ENCODE measurements at places on chromosomes 7 and 10.

DNA sequence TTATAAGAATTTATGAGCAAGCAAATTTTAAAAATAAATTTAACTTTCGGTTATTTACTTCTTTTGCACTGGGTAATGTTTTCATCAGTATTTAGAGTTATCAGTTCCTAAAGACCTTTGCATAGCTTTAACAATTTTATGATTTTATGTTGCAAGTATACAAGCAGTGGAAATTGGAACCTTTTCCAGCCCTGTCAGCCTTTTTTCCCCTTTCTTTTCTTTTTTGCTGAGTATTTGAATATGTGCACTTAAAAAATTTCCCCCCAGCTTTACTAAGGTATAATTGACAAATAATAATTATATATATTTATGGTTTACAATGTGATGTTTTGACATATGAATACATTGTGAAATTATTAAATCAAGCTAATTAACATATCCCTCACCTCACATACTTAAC is 62.6 kb downstream of the MKLN1 start:
- DNase-seq = no peak

DNA sequence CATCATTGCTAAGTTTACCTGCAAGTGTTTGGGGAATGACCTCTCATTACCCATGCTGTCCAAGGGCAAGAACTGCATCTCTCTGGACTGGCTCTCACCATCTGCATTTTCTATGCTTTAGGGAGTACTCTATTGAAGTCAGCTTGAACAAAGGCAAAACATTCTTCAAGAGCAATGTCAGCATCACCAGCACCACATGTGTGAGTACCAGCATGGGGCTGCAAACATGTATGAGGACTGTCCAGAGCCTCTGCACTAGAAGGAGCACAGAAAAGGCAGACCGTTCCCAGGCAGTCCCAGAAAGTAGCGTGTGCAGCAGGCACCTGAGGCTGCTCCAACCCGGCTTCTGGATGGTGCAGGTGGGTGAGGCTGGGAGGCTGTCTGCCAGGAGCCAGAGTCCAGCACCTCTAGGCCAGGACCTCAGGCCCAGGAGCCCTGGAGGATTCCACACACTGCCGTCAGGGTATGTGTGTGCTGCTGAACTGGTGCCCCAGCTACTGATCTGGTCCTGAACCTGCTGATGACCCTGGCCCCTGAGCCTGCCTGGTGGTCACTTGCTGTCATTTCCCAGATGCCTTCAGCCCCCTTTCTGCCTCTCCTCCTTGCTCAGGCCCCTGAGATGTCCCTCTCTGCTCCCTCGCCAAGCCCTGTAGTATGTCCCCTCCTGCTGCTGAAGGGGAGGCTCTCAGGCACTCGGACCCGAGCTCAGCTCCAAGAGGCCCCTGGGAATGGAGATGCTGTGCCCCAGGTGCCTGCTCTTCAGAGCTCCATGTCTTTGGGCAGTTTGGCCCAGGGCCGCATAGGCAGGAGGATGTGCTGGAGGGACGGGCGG is 20.7 kb downstream of the ANTXRL start:
- no peak for DNase-seq

DNA sequence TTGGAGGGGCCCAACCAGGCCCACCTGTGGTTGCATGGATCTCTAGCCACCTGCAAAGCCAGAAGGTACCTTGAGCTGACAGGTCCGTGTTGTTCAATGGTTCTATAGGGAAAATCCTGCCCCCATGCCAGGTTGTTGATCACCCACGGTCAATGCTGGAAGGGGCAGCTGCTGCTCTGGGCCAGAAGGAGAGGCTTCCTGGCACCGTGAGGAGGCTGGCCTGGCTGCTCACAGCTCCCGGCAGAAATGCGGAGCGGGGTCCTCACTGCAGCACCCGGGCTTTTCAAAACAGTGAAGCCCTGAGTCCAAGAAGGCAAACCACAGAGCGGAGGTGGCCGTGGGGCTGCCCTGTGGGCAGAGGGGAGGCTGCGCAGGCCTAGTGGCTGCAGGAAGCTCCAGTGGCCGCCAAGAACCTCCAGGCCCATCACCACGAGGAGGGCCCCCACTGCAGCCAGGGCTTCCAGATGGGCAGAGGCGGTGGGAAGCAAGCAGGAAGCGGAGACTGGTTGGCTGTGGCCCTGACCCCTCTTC is 25.0 kb upstream of the GPR146 start:
- DNase-seq = no peak

- DNase-seq = no peak
Observed at GRCh38 chr7:157139810-157140510, 1.2 kb downstream of the UBE3C start.

DNA sequence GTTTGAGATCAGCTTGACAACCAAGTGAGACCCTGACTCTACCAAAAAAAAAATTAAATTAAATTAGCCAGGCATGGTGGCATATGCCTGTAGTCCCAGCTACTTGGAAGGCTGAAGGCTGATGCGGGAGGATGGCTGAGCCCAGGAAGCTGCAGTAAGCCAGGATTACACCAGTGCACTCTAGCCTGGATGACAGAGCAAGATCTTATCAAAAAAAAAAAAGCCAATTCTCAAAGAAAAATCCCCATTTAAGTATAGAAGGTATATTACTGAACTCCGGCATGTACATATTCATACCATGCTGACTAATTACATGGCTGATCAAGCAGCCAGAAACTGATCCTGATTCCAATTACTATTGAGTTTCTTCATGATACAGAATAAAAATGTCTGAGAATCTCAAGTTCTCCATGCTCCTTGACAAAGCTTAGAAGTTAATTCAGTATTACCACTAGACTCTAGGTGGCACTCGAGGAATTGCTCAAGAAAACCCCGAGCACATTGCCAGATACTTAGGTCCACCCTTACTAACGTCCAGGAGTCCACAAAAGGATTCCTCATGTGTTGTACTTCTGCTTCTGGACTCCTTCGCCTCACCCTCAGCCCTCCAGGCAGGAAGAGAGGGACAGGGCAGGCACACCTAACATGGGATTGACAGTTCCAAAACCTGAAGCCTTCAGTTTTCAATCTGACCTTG is 148.9 kb downstream of the PARD3 start:
- DNase-seq = no peak

Data from CD8-positive, alpha-beta memory T cell (primary cell).